ENCODE measurements at places on chromosomes 6 and 20.

GRCh38 chr20:64151633-64152530, 12.4 kb upstream of the MYT1 start:
- no peak for DNase-seq

DNA sequence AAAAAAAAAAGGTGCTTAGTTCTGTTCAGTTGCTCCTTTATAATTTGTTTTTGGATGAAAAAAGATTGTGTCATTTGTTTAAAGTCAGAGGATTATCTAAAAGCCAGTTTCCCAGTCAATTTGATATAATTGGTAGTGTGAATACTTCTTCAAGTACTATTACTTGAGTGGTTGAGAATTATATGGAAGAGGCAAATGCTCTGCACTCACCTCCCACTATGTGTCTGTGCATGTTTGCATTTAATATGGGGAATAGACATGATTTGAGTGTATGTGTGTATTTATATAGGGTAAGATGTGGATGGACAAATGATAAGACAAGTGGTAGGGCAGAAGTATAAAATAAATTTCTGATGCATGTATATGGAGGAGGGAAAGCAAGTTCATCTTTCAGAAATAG, 15.8 kb downstream of the GJA1 start:
- DNase-seq, result no peak

GRCh38 chr6:36508532-36508931, 38.7 kb downstream of the STK38 start:
- no peak for DNase-seq

- DNase-seq, result no peak
Observed at GRCh38 chr6:108831104-108831503, 17.1 kb upstream of the ARMC2 start.

- DNase-seq, result no peak
Observed at GRCh38 chr6:53931086-53931485, 136.3 kb downstream of the LRRC1 start.

GRCh38 chr6:79225717-79226599, 8.5 kb downstream of the HMGN3 start:
- DNase-seq, result no peak

DNA sequence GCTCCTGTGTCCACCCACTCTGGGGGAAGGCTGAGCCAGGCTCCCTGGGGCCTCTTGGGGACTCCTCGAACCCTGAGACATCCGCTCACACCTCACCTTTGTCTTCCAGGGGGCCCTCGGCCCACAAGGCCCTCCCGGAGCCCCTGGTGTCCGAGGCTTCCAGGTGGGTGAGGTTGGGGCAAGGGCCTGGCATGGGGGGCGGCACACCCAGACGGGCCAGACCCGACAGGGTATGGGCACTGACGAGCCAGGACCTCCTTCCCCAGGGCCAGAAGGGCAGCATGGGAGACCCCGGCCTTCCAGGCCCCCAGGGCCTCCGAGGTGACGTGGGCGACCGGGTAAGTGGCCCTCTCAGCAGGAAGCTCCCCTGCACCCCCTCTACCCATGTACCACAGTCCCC, 13.4 kb downstream of the COL9A3 start:
- no peak for DNase-seq

- no peak for DNase-seq
Observed at GRCh38 chr6:108406943-108407342, 112.1 kb downstream of the AFG1L start.

- DNase-seq, result peak; percentile 18
Observed at GRCh38 chr6:117483004-117483644, 650 bp downstream of the DCBLD1 start.

DNA sequence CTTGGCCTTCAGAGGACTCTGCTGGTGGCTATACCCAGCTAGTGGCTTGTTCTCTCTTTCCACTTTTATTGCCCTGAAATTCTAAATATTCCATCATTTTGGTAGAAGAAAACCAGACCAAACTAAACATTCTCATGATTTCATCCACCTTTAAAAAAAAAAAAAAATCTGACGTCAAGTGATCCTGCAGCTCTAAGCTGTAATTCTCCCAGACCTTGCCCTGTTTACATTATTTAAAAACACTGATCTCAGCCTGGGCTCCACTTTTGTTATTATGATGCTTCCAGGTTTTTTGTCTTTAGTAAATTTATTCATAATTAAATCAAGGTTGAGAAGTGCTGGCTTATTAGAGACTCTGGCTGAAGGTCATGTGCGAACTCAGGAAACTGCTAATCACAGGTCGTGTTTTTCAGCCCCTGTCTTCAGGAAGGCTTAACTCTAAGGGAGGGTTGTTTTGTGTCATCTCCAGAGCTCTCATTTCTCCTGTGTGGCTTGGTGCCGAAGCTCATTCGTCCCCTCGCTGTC, 114.4 kb downstream of the MTHFD1L start:
- DNase-seq, result no peak
